ENCODE measurements at places on chromosomes 5 and 9.

- no peak for DNase-seq
Measured at GRCh38 chr5:36111238-36111637, 40.4 kb downstream of the LMBRD2 start.

DNA sequence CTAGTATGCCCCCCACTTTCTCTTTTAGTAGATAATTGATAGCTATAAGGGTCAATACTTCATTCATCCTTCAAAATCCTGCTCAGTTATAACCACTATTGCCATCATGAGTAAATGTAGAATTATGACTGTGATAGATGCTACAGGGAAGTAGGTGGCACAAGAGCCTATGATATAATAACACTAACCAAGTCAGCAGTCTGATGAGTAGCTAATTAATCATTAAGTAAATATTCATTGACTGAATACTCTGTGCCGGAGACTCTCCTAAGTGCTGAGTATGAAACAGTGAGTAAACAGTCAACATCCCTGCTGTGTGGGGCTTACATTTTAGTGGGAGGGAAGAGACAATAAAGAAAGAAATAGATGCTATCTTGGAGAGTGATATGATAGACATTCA lies 430.3 kb upstream of the ZNF462 start:
- DNase-seq: no peak

GRCh38 chr9:133780962-133781827 lies 43.0 kb upstream of the SARDH start:
- DNase-seq: no peak

- DNase-seq: no peak
Measured at GRCh38 chr5:61228229-61228628, 66.0 kb upstream of the SMIM15 start.

GRCh38 chr5:142689081-142689480 lies 3.2 kb upstream of the FGF1 start:
- DNase-seq: no peak

DNA sequence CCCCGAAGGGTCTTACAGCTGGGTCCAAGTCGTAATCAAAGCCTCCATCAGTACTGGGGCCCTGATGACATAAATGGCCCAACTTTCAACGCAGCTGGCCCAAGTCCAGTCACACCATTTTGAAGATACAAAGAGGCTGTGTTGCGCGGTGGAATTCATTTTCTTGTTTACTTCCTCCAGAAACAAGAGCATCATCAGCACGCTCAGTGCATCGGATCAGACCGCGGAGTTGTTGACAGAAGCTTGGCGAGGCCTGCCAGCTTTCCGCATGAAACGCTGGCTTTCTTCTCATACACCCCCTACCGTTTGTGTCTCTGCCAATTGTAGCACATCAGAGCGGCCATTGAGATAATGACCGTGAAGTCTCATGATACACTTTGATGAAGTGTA lies 101.7 kb upstream of the SPATA31D4 start:
- DNase-seq: no peak

- no peak for DNase-seq
Measured at GRCh38 chr5:56358703-56359681, 125.9 kb upstream of the ANKRD55 start.

DNA sequence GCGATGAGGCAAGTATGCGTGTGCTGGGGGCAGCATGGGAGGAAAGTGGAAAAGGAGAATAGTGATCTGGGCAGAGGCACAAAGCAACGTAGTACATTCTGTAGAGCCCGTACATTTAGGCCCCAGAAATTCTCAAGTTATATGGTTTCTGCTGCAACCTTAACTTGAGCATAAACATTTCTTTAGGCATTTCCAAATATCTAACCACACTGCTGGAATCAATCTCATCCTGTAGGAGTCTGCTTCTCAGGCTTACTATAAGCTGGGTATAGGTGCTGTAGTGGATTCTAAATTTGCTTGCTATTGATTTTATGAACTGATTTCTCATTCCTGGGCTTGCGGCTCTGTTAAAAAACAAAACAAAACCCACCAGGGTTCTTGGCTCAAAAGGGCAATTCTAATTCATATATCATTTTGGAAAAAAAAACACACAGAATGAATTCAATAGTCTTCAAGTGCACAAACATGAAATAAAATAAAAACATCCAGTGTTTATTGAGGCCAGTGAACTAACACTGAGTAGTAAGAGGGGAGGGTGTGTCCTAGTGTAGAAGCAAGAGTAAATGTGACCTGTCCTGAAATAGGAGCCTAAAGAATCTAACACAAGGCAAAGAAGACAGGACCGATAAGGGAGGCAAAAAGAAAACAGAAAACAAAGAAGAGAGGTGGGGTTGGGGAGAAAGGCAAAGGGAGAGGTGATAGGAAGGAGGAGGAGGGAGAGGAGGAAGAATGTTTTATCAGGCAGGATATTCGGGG lies 145.5 kb upstream of the LHFPL2 start:
- DNase-seq: no peak

DNA sequence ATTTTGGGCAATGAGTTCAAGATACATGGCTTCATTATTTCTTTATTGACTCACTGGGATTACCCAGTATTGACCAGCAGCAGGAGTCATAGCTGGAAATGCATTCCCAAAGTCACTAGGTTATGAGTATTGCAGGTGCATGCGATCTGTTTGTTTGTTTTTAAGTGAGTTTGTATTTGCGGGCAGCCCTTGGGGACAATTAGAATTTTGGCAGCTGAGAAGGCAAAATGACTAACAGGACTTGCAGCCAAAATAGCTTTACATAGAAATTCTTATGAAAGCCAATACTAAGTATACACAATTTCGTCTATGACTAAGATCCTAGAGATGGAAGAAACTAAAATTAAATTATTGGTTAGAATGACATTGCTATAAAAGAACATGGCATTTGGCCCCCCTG lies 18.1 kb upstream of the RGMB start:
- no peak for DNase-seq

All from activated CD4-positive, alpha-beta T cell treated with anti-CD3 and anti-CD28 coated beads, Interleukin-2, amount 50 U/mL, for 16 hours (primary cell).